IPS-NIHi11 (cell line): ENCODE measurements at places on chromosomes 12 and 14.

GRCh38 chr12:118984161-118984943 is 3.0 kb downstream of the SRRM4 start:
- DNase-seq, result no peak

DNA sequence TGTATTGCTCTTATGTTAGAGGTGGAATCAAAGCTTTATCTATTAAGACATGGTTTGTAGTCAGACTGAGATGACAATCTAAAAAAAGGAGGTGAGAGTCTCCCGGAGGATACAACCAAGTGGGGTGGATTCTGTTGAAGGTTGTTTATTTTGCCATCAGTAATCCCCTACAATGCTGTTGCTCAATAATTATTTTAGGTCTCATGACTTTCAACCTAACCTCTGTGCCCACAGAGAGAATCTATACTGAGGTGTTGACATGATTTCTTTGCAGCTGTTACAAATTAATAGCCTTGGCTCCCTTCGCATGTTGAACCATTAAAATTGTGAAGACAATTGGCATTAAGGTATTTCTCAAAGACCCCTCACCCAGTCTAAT is 28.7 kb upstream of the FOS start:
- no peak for DNase-seq

DNA sequence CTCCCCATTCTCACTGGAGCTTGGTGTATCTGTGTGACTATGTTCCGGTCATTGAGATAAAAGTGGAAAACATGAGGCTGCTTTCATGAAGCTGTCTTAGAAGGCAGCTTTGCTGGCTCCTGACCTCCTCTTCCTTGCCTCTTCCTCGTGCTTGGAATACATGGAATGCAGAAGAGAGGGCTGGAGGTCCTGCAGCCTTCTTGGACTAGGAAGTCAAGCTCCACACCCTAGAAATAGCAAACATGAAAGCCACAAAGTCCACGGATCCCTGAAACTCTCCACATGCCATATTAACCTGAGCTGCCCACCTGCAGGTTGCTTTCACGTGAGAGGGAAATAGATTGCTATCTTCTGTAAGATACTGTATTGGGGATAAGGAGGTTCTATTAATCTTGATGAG is 51.0 kb downstream of the FZD10 start:
- DNase-seq, result no peak

- no peak for DNase-seq
Observed at GRCh38 chr12:116390401-116391335, 113.2 kb upstream of the MED13L start.

GRCh38 chr14:65332141-65332871 is 80.2 kb upstream of the FUT8 start:
- DNase-seq, result no peak

DNA sequence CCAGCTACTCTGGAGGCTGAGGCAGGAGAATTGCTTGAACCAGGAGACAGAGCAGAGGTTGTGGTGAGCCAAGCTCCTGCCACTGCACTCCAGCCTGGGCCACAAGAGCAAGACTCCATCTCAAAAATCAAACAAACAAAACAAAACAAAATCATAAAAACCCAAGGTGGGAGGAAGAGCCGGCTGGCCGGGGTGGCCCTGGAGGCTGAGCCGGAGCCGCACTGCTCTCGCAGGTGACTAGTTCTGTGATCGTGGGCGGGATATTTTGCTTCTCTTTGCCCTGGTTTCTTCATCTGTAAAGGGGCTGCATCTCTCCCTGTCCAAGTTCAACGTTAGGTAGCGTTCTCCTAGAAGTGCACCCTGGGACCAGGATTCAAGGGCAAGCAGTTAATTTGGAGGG is 73.4 kb downstream of the KIF26A start:
- no peak for DNase-seq

GRCh38 chr12:52285851-52286530 is 5.3 kb downstream of the KRT81 start:
- no peak for DNase-seq

DNA sequence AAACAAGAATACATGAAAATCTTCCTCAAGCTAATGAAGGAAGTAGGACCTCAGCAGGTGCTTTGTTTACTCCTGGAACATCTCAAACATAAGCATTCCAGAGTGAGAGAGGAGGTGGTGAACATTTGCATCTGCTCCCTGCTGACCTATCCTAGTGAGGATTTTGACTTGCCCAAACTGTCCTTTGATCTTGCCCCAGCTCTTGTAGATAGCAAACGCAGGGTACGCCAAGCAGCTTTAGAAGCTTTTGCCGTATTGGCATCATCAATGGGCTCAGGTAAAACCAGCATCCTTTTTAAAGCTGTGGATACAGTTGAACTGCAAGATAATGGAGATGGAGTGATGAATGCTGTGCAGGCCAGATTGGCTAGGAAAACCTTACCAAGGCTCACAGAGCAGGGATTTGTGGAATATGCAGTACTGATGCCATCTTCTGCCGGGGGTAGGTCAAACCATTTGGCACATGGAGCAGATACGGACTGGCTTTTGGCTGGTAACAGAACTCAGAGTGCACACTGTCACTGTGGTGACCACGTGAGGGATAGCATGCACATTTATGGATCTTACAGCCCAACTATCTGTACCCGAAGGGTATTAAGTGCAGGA is 1.9 kb downstream of the TOGARAM1 start:
- DNase-seq, result no peak

GRCh38 chr14:71363946-71364925 is 457.0 kb downstream of the PCNX1 start:
- DNase-seq, result no peak

- DNase-seq, result no peak
Observed at GRCh38 chr12:109209082-109209481, 92.7 kb downstream of the ACACB start.

- DNase-seq, result peak; percentile 13
Observed at GRCh38 chr12:79174626-79175025, 310.1 kb downstream of the SYT1 start.

DNA sequence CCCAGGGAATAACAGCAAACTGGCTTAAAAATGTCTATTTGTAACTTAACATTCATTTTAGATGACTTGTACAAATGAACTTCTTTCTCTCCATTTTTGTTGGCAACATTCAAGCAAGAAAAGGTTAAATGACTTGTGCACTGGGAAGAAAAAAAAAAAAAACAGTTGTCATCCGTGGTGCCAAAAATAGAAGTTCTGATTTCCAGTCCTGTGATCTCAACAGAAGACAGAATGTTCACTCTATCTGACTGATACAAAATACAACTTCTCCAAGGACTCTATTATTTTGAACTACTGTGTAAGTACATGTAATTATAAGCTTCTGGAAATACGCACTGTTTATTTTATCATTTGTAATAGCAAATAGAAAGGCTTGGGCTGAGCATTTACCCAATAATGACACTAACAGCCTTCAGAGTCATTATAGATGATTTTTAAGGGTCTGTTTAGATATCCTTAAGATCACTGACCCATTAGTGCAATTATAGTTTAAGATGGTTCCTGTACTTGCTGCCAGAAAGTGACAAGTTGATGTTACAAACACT is 59.9 kb downstream of the LIN7A start:
- no peak for DNase-seq

GRCh38 chr12:72974954-72975555 is 702.9 kb downstream of the TRHDE start:
- no peak for DNase-seq

DNA sequence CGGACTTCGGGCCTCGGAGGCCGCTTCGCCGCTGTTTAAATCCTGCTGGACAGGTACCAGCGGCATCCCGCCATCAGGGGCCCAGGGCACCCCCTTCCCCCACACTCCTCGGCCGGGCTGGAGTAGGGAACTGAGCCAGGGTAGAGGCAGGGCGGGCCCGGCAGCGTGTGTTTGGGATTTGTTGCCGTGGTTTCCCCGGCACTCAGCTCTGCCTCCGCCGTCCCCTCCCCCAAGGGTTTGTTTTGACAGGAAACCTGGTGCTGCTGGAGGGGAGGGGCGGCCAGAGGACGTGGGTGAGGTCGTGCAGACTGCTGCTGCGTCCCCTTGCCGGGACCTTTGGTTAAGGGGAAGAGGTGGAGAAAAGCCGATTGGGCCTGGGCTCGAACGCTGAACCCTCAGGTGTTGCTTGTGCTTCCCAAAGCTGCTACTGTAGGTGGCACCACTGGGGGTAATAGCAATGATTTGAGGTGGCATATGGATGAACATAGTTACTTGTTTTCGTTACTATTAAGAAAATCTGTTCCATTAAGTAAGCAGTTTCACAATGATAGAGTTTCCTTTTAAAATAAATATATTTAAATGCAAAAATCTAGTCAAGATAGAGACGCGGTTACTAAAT is 778 bp downstream of the TCP11L2 start:
- peak; percentile 77 for DNase-seq

GRCh38 chr12:82857911-82858533 is 171.3 kb downstream of the TMTC2 start:
- no peak for DNase-seq

DNA sequence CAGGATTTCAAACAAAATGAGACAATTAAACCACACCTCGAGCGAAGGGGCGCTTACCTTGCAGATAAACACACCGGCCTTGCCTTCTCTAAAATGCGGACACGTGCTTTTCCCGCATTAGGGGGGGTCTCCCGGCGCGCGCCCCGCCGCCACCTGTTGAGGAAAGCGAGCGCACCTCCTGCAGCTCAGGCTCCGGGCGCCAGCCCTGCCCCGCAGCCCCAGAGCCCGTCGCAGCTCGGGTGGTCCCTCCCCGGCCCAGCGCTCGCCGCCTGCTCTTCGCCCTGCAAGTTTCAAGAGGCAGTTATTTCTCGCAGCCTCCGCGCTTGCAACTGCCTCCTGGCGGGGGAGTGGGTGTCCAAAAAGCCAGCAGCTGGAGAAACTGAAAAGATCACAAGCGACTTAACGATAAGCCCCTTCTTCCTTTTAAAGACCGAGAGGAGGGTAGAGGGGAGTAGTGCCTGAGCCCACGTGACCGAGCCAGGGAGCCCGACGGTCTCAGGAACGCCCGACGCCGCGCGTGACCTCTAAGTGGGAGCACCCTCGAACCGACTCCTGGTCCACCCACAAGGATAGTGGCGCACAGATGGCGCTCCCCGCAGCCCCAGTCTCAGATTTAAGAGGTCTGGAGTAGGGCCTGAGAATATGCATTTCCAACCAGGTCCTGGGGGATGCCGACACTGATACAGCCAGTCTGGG is at the start of gene ESR2:
ESR2 (minus strand) TSS at position 396 of the 696 bp plus-strand sequence. CDS start 11,386 bp downstream, outside the sequence.
- peak; percentile 66 for DNase-seq

- DNase-seq, result no peak
Observed at GRCh38 chr12:76697849-76698248, 66.1 kb upstream of the ZDHHC17 start.
